ENCODE measurements at places on chromosomes 5 and 9.

DNA sequence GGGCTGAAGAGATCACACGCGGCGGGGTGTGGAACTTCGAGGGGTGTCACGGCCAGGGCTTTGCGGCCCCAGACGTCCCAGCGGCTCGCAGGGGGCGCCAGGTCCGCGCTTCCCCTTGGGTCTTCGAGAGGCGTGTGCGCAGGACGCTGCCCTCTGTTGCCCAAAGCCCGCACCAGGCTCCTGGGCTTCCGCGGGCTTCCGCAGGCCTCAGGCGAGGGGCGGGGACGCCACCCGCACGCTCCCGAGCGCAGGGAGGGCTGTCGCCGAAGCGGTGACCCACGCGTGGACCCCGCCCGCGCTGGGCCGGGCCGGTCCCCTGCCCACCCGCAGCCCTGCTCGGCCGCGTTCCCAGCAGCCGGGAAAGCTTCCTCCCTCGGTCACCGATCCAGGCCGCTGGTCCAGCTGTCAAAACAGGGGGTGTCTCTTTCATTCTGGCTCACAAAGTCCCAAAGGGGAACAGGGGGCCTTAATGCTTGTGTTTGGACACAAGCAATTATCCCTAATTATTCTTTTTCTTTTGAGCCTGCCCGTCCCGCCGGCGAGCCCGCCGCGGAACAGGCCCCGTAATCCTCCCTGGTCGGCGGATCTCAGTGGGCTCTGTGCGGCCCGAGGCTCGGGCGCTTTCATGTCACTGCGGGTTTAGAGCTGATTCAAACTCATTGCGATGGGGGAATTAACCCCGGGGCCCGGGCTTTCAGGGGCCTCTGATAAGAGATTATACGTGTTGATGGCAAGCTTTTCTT, 60.6 kb downstream of the TMEM174 start:
- no peak for DNase-seq

DNA sequence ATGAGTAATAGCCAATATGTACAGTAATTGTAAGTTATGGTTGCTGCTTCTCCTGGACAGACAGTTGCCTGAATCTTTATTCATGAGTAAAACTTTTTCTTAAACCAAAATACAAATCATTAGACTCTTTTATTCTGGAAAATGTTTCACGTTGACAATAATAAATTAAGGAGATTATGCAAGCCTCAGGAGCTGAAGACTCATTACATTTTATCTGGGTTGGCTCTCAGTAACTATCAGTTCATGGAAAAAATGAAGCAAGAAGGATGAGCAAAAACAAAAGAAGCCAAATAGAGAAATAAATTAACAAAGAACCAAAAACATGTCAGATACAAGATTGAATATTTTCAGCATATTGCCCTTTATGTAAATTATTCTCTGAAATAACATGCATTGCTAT, 88.9 kb upstream of the PRR16 start:
- DNase-seq, result no peak

DNA sequence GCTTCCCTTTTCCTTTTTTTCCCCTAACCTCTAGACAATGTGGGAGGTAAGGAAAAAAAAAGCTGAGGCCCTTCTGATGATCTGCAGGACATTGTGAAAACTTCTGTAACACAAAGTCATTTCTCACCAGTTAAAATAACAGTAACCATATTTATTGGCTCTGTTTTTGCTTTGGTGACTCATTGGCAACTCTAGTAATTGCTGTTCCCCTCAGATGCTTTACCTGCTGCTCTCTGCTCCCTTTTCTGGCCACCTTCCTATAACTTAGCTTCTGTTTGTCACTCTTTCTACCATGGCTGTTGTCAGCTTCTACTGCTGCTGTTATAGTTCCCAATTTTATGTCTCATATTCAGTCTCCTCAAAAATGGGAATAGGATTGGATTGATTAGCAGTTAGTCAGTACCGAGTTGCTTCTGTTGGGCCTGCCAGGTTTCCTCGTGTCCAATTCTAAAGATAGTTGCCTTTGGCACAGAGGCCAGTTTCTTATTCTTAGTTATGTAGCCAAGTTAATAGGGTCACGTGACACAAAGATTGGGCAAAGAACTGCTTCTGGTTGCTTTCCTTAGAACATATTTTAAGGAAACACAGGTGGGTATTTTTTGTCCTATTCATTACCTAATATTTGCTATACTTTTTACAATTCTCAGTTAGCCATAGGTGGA, 16.8 kb downstream of the SCAMP1 start:
- DNase-seq, result no peak

DNA sequence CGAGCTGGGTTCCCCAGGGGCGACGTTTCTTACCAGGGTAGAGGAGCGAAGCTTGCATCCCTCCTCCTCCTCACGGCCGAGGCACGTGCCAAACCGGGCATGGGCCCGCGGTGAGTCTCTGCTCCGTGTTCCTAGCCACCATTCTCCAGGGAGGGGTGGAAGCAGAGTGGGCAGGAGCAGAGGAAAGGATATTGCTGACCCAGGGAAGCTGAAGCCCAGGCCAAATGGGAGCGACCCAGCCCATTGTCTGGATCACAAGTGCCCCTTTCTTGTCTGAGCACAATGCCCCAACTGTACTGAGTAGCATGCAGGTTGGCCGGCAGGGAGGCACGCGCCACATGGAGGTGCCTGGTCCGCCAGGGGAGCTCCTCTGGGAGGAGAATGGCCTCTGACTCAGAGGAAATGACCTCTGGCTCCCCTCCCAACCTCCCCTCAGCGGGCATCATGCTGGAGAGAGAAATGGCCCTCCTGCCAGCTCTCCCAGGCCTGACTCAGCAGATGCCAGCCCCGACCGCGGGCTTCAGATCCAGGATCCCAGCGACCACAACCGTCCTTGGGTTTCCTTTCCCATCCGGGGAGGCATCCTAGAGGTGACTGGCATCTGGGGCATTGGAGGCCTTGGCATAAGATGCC, 1.1 kb downstream of the PRR7 start:
- DNase-seq, result no peak

GRCh38 chr9:137670391-137671195, 51.8 kb downstream of the EHMT1 start:
- DNase-seq, result no peak
